ENCODE measurements at places on chromosomes 7 and 10.

DNA sequence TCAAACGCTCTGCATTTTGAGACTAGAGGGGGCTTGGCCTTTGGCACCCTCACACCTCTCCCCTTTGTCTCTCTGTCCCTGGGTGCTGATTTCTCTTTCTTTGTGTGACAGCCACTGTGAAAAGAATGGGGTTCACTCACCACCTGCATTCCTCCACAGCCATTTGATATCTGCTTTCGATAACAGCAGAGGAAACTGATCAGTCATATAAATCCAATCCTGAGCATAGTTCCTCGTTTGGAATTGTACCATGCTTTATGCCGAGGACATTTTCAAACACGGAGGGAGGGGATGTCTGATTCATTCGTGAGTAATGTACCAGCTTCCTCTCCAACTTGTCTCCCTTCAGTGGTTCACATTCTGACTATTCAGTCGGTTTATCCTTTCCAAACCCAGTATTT lies 15.8 kb downstream of the MET start:
- H3K27me3 ChIP-seq, result no peaks in the 10 kb centered on the region
- DNase-seq, result no peak
- H3K27ac ChIP-seq, result no peak overlapping the region
- no peaks in the 10 kb centered on the region for H3K4me1 ChIP-seq

- H3K4me1 ChIP-seq, result no peaks in the 10 kb centered on the region
- no peak overlapping the region for H3K4me3 ChIP-seq
- H3K27me3 ChIP-seq, result no peaks in the 10 kb centered on the region
- no peak for DNase-seq
- no peaks in the 10 kb centered on the region for H3K36me3 ChIP-seq
Observed at GRCh38 chr10:91642831-91643692, 10.2 kb upstream of the PPP1R3C start.

DNA sequence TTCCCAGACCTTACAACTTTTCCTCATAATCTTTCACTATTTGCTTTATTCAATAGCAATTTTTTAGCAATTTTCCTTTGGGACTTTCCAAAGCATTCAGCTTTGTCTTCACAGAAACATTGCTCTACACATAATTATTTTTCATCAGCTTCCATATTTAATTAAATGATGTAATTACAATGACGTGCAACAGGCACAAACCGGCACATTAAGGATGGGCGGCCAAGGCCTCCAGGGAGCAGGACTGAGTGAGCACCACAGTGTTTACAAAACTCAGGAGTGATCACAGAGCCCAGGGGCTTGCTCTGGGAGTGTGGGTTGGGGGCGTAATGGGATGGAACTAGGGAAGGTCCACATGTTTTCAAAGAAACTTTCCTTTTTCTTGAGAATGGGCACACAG lies 69.8 kb downstream of the MAD1L1 start:
- no peak overlapping the region for H3K4me3 ChIP-seq
- no peaks in the 10 kb centered on the region for H3K27me3 ChIP-seq
- DNase-seq, result no peak
- H3K36me3 ChIP-seq, result no peaks in the 10 kb centered on the region
- H3K4me1 ChIP-seq, result no peaks in the 10 kb centered on the region

- H3K36me3 ChIP-seq, result no peaks in the 10 kb centered on the region
- H3K27ac ChIP-seq, result no peak overlapping the region
- H3K27me3 ChIP-seq, result no peaks in the 10 kb centered on the region
- H3K4me1 ChIP-seq, result peaks cover 4% of the 10 kb centered on the region
Observed at GRCh38 chr10:59648711-59649201, 60.9 kb downstream of the SLC16A9 start.

GRCh38 chr10:8229153-8229552 lies 174.7 kb downstream of the GATA3 start:
- no peaks in the 10 kb centered on the region for H3K36me3 ChIP-seq
- no peak overlapping the region for H3K27ac ChIP-seq
- peaks cover 26% of the 10 kb centered on the region for H3K4me1 ChIP-seq
- no peak for DNase-seq
- H3K4me3 ChIP-seq, result no peak overlapping the region

DNA sequence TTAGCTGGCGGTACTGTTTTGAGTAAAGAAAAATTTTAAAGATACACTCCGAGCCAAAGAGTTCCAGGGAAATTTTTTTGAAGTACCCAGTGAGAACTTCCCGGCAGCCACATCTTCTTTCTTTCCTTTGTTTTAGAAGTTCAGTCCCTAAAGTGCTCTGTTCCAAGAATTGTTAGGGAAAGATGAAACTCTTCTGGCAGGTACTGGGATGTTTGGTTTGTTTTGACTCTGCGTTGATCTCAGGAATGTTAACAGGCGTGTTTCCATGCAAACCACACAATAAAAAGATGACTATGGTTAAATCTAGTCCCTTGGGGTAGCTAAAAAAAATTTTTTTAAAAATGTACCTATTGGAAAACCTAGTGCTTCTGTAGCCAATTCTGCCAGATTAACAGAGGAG lies 224.7 kb upstream of the PHYHIPL start:
- no peak for DNase-seq
- H3K4me1 ChIP-seq, result no peaks in the 10 kb centered on the region
- no peak overlapping the region for H3K27ac ChIP-seq
- H3K4me3 ChIP-seq, result no peak overlapping the region
- no peaks in the 10 kb centered on the region for H3K27me3 ChIP-seq

DNA sequence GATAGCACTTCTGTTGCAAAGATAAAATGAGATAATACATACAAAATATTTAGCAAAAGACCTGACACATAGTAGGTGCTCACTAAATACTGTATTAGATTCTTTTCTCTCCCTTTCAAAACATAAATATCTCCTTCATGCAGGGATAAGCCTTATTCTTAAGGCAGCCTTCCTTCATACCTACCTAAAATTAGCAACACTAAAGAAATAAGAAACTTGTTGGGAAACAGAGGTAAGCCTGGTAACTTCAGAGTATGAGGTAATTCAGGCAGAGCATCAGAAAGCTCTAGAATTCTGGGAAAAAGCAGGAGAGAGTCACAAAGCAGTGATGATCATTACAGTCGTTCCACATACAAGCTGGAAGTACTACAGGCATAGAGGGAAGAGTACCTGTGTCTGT lies 15.2 kb downstream of the HIBADH start:
- no peak overlapping the region for H3K4me3 ChIP-seq
- no peaks in the 10 kb centered on the region for H3K36me3 ChIP-seq
- no peak overlapping the region for H3K27ac ChIP-seq
- no peak for DNase-seq
- H3K4me1 ChIP-seq, result peaks cover 8% of the 10 kb centered on the region
- H3K27me3 ChIP-seq, result no peaks in the 10 kb centered on the region

- H3K27ac ChIP-seq, result no peak overlapping the region
- no peaks in the 10 kb centered on the region for H3K36me3 ChIP-seq
- H3K4me3 ChIP-seq, result no peak overlapping the region
- H3K4me1 ChIP-seq, result no peaks in the 10 kb centered on the region
- H3K27me3 ChIP-seq, result no peaks in the 10 kb centered on the region
Observed at GRCh38 chr10:33391611-33392465, 57.4 kb upstream of the NRP1 start.

- no peaks in the 10 kb centered on the region for H3K27me3 ChIP-seq
- no peaks in the 10 kb centered on the region for H3K4me1 ChIP-seq
- no peak overlapping the region for H3K27ac ChIP-seq
Observed at GRCh38 chr7:2941216-2941859, 97.2 kb upstream of the GNA12 start.

DNA sequence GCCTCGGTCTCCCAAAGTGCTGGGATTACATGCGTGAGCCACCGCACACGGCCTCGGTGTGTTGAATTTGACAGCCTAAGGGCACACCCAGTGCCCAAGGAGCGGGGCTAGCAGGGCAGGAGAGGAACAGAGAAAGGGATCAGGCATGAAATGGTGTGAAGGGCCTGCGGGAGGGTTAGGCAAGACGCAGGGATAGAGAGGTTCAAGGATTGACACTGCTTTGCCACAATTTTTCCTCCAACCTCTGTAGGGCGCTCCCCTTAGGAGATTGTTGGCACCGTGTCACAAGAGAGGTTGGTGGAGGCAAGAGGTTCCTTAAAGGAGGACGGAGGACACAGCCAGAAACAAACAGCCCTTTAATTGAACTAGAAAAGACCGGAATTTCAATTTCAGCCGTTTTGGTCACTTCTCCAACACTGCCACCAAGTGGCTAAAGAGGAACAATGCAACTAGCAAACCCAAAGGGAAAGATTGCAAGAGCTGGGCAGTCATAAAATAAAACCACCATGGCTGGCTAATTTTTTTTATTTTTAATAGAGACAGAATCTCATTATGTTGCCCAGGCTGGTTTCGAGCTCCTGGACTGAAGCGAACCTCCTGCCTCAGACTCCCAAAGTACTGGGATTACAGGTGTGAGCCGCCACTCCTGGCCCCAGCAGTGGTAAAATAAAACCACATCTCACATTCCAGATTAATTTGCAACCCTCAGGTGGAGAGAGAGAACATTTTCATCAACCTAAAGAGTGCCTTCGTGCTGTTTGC lies 6.9 kb upstream of the CREB3L2 start:
- no peak overlapping the region for H3K4me3 ChIP-seq
- no peaks in the 10 kb centered on the region for H3K4me1 ChIP-seq
- H3K36me3 ChIP-seq, result no peaks in the 10 kb centered on the region
- H3K27ac ChIP-seq, result no peak overlapping the region
- peak; percentile 60 for DNase-seq

- H3K27me3 ChIP-seq, result no peaks in the 10 kb centered on the region
- no peak overlapping the region for H3K27ac ChIP-seq
- no peaks in the 10 kb centered on the region for H3K36me3 ChIP-seq
- no peak for DNase-seq
- no peak overlapping the region for H3K4me3 ChIP-seq
- H3K4me1 ChIP-seq, result no peaks in the 10 kb centered on the region
Observed at GRCh38 chr7:43193893-43194292, 81.4 kb downstream of the HECW1 start.

DNA sequence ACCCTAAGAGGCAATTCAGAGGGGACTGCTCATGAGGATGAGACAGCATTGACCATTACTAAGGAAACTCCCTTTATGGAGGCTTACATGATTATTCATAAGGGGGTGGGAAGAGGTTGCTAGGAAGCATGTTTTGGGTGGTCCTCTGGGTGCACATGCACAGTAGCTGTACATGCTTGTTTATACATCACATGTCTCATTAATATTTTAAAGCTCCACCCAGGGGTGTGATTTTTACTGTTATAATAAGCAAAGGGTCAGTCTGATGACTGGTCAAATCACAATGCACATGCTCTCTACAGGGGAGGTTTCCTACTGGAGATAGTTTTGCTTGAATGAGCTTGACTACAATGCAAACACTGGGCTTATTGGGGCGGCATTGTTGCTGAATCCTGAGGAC lies 23.8 kb upstream of the PPP1R9A start:
- no peak for DNase-seq
- H3K27me3 ChIP-seq, result no peaks in the 10 kb centered on the region
- H3K36me3 ChIP-seq, result no peaks in the 10 kb centered on the region
- no peak overlapping the region for H3K27ac ChIP-seq
- H3K4me1 ChIP-seq, result no peaks in the 10 kb centered on the region
- H3K4me3 ChIP-seq, result no peak overlapping the region

DNA sequence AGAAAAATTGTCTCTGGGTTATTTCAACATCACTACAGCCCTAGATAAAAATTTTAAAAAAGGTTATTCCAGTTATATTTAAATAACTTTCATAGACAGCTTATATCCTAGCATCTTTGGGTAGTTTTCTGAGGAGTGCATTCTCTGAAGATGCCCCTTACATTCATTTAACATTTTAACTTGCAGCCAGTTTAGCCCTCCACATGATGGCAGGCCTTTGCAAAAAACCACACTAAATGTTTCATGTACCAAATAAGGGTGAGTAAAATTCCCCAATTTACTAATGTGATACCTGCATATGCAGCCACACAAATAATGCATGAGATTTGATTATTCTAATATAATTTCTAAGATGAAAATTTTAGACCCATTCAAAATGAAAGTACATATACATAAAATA lies 108.4 kb upstream of the ZWINT start:
- no peak overlapping the region for H3K27ac ChIP-seq
- no peaks in the 10 kb centered on the region for H3K27me3 ChIP-seq
- H3K36me3 ChIP-seq, result no peaks in the 10 kb centered on the region

DNA sequence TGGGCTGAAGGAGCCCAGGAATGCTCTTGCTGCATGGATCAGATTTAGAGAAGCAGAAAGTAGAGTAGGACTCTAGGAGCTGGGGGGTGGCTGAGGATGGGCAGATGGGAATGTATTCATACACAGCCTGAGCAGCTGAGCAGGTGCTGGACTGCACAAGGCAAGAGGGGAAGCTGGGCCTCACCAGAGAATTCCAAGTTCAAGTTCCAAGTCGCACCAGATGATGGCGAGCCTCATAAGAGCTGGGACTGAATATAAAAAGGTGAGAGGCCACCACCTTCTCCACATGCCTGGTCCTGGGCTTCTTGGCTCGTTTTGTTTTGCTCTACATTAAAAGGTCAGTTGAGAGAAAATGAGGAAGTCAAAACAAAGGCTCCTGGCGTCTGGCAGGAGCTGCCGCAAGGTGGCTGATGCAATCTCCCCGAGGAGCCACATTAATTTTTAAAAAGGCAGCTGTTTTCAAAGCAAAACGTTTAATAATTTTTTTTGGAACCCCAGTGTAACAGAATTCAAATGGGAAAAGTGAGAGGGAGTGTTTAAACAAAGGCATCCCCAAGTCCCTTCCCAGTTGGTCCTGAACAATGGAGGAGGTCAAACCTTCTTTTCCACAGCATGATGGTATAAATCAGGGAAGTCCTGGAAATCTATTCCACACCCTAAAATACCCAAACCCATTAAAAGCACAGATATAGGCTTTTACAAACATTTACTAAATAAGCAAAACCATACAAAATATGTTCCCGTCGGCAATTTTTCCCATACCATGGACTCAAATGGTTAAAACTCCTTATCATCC lies 9.5 kb downstream of the CYREN start:
- DNase-seq, result no peak
- peaks cover 4% of the 10 kb centered on the region for H3K36me3 ChIP-seq
- H3K4me3 ChIP-seq, result no peak overlapping the region
- H3K27me3 ChIP-seq, result no peaks in the 10 kb centered on the region

All from CD4-positive, alpha-beta memory T cell (primary cell).